Kasumi-1 (cell line): ENCODE measurements at places on chromosomes 6 and 20.

GRCh38 chr6:114739656-114740055, 396.8 kb upstream of the HS3ST5 start:
- DNase-seq = no peak

GRCh38 chr6:134093007-134093573, 40.7 kb upstream of the SLC2A12 start:
- peak; percentile 12 for DNase-seq

GRCh38 chr20:1185790-1186334, 1.1 kb upstream of the TMEM74B start:
- peak; percentile 64 for DNase-seq

- DNase-seq = no peak
Measured at GRCh38 chr6:56932910-56933477, 21.9 kb upstream of the BEND6 start.

DNA sequence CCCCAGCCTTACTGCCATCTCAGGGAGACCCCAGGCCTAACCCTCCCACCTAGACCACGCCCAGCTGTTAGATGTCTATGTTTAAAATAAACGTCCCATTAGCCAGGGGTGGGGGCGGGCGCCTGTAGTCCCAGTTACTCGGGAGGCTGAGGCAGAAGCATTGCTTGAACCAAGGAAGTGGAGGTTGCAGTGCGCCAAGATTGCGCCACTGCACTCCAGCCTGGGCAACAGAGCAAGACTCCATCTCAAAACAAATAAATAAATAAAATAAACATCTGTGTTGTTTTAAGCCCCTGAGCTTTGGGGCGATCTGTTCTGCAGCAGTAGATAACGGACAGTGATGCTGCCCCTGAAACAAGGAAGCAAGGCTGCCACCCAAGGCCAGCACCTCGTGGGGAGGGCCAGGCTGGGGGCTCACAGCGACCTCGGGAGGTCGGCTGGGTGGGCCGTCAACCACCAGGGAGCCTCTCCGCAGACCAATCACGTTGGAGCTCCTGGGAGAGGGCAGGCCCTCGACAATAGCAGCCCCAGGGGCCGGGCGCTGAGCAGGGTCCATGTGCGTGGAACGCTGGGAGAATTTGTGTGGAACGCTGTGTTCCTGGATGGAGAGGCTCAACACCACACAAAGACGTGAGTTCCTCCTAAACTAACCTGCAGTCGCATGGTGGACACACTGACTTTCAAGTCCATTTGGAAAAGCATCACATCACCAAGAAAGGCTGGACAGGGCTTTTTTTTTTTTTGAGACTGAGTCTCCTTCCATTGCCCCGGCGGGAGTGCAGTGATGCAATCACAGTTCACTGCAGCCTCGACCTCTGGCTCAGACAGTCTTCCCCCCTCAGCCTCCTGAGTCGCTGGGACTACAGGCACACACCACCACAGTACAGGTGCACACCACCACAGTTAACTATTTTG, 1.0 kb upstream of the HELZ2 start:
- DNase-seq = no peak

- DNase-seq = no peak
Measured at GRCh38 chr6:155483858-155484257, 28.2 kb upstream of the NOX3 start.

DNA sequence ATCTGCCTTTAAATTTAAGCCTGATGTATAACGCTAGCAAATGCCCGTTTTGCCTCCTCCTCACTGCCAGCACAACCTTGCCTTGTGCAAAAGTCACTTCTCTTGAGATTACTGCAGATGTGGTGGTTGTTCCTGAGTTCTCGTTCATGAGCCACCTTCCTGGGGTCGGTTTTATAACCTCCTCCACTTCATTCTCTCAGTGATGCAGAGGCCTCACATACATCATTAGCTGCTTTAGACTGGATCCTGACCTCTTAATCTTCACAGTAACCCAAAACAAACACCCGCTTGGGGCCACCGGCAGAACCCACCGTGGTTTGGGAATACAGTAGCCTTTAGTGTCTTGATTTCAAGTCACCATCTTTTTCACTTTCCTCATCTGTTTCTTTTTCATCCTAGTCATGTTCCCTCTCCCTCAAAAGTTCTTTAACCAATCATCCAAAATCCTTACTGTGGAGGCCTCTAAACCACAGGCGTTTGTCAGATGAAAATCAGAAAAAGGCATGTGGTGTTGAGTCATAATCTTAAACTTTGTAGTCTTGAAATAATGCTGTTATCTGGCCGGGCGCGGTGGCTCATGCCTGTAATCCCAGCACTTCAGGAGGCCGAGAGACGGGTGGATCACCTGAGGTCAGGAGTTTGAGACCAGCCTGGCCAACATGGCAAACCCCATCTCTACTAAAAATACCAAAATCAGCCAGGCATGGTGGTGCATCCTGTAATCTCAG, 430.3 kb upstream of the SOX4 start:
- no peak for DNase-seq

DNA sequence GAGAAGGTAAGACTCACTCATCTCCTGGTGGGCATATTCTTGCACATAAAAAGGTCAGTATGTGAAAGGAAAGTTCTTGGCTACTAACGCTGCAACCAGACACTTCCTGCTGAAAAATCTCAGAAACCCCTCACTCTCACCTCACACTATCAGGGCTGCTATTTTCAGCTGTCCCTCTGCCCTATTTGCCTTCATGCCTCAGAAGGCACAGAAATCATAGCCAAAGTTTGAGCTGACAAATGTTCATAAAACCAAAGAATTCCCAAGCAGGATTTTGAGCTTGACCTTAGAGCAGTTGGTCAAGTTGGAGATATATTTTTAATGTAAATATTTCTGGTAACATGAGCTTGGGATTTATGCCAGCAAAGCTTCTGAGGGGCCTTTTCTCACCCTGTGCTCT, 806.2 kb downstream of the MAFB start:
- DNase-seq = no peak

GRCh38 chr6:87376643-87377042, 31.1 kb upstream of the CFAP206 start:
- no peak for DNase-seq

GRCh38 chr6:134520181-134521115, 202.5 kb upstream of the SGK1 start:
- no peak for DNase-seq
